ENCODE measurements at places on chromosomes 2 and 18.

DNA sequence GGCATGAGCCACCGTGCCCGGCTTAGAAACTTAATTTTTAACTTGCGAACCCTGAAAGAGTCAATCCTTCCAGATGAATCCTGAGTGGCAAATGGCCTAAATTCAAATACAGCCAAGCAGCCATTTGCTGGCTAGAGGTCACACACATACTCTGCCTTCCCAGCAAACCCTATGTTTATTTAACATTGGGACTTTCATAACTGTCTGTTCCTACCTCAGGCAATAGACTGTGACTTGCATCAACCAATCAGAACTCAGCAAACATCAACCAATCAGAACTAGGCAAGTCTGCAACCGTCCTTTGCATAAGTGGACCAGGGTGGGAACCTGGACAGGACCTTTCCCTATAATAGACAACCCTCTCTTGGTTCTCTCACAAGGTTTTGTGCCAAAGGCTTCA is 127.5 kb downstream of the DTNB start:
- no peak for DNase-seq

GRCh38 chr18:58990720-58991119 is 126.0 kb downstream of the ZNF532 start:
- no peak for DNase-seq

DNA sequence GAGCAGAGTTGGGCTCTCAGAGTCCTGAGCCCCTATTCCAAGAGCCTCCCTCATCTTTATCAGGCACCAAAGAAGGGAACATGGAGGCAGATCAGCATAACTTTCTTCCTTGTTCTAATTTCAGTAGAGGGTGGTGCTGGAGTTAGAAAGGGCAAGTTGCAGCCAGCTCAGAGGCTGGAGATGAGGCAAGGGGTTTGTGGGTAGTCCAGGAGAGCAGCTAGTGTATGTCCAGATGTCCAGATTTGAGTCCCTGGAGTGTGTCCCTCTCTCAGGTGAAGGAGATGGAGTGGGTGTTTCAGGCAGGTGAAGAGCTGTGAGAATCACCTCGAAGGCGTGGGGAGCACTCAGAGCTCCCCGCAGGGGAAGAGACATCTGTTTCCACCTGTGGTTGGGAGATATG is 478 bp upstream of the PRKAG3 start:
- DNase-seq: no peak

GRCh38 chr2:241774419-241775222 is 2.0 kb upstream of the GAL3ST2 start:
- DNase-seq: peak; percentile 17

DNA sequence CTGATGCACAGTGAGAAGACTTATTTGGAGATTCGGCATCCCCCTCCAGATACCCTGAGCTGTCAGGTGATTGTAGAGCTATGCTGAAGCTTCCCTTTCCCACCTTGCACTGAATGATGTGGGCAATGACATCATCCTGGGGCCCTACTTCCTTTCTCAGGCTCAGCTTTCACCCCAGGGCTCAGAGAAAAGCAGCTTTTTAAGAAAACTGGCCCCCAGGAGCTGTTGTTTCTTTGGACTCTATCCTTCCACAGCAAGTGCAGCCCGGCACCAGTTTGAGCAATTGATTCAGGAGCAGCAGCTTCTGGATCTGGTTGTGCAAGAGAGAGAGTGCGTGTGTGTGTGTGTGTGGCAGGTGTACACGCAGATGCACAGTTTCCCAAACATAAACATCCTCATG is 251.3 kb downstream of the ANAPC1 start:
- DNase-seq: no peak

DNA sequence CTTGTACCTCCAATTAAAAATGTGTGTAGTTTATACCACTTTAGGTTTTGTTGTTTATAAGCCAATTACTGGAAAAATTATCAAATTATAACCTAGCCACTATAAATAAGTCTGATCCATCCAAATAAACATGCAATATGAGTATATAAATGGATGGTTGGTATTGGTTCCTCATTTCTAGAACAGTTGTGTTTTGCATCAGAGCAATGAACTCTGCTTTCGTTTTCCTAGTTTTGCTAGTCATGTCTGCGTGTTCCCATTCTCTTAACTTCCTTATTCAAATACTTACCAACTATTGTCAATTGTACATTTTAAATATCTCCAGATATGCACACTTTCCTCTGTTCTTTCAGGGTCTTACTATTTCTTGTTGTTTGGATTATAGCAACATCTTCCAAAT is 641.7 kb downstream of the NR4A2 start:
- DNase-seq: no peak

GRCh38 chr2:200455958-200456421 is 53.9 kb downstream of the KCTD18 start:
- no peak for DNase-seq

GRCh38 chr2:240205348-240205747 is 64.9 kb upstream of the OTOS start:
- no peak for DNase-seq

DNA sequence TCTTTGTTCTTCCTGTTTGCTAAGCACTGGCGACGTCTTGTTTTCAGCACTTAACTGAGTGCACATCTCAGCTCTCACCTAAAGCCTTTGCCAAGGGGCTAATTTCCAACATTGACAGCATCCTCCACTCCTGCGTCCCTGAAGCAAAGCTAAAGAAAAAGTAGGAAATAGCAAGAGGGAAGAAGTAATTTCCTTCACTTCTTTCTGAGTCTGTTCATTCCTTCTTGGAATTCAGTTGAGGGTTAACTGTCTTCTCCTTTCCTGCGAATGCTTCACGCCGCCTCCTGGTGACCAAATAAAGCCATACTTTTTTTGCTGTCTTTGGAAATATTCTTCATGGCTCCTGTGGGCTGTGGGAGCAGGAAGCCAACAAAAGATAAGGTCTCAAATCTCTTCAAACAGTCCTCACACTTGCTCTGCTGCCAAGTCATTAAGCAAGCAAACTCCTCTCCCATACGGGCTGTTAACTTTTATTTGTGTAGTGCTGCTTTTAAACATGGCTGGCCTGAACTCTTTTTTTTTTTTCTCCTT is 100.9 kb downstream of the DPP10 start:
- no peak for DNase-seq

- no peak for DNase-seq
These were observed 174.5 kb downstream of the TNS1 start for GRCh38 chr2:217828336-217828735.

- DNase-seq: no peak
These were observed 37.9 kb upstream of the NARS1 start for GRCh38 chr18:57659460-57660102.

GRCh38 chr18:28176698-28176947 is 307 bp downstream of the CDH2 start:
- no peak for DNase-seq

DNA sequence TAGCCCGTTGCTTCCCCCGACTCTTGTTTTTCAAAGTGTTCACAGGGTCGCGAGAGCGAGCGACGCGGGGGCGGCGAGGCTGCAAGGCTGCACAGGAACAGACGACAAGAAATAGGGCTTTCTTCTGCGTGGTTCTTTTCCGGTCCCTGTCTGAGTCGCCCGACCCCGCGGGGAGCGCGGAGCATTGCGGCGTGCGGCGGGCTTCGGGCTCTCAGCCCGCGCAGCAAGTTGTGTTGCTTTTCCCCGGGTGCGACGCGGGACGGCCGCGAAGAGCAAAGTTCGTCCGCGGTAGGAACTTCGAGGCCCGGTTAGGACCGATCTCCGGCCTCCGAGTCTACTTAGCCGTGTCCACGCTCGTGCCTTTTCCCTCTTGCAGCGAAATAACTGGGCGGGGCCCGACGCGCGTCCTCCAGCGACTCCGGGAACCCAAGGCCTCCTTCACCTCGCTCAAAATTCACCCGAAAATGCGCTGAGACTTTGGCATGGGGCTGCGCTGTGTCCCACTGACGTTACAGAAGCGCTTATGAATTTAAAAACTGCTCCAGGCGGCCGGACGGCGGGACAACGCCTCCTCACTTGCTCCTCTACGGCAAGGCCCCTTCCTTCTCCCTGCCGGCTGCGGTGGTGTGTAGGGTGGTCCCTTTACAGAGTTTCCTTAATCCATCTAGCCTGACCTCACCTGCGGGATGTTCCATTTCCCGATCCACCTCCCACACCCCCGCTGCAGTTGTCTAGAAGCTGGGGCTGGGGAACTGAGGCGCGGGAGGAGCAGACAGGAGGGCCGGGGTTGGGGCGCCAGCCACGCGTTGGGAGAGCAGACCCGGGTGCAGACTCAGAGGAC is 1.5 kb upstream of the BCL2L11 start:
- DNase-seq: no peak

DNA sequence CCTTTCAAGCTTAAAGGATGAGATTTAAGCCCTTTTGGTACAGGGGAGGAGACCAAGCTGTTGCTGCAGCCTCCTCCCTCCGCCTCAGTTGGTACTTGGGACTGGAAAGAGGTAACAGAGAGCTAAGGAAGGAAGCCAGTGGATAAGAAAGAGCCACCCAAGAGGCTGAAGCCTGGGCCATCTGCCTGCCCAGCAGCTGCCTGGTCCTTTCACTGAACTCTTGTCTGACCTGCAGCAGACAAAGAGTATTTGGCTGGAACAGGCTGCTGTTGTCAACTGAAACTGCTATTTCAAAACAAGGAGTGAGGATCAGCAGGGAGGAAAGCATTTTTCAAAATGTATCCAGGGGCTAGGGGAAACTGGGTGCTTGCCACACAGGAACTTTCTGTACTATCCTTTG is 30.3 kb downstream of the TNS1 start:
- no peak for DNase-seq

DNA sequence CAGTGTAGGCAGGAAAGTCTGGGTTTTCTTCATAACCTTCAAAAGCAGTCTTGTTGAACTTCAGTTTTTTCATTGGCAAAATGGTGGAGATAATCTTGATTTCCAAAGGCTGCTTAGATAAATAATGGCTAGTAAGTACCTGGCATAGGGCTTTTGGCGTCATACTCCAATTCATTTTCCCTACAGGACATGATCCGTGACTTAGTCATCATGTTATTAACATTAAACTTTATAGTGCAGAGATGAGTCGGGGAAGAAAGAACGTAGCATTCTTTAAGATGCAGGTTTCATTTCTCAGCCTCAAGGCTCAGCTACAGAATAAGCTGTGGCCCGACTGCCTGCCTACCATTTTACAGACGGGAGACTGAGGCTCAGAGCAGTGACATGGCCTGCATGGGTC is 64.0 kb downstream of the RALBP1 start:
- peak; percentile 73 for DNase-seq

- no peak for DNase-seq
These were observed 29.0 kb downstream of the LINC00305 start for GRCh38 chr18:64119916-64120315.

- no peak for DNase-seq
These were observed 5.8 kb downstream of the ERMN start for GRCh38 chr2:157319795-157320194.

- no peak for DNase-seq
These were observed 80.5 kb upstream of the KCNH7 start for GRCh38 chr2:162919111-162919510.

GRCh38 chr18:77006305-77007175 is 126.0 kb downstream of the MBP start:
- no peak for DNase-seq

- no peak for DNase-seq
These were observed 50.6 kb upstream of the TMEFF2 start for GRCh38 chr2:192245329-192245728.

GRCh38 chr2:24400207-24400907 is 40.0 kb upstream of the ITSN2 start:
- no peak for DNase-seq

DNA sequence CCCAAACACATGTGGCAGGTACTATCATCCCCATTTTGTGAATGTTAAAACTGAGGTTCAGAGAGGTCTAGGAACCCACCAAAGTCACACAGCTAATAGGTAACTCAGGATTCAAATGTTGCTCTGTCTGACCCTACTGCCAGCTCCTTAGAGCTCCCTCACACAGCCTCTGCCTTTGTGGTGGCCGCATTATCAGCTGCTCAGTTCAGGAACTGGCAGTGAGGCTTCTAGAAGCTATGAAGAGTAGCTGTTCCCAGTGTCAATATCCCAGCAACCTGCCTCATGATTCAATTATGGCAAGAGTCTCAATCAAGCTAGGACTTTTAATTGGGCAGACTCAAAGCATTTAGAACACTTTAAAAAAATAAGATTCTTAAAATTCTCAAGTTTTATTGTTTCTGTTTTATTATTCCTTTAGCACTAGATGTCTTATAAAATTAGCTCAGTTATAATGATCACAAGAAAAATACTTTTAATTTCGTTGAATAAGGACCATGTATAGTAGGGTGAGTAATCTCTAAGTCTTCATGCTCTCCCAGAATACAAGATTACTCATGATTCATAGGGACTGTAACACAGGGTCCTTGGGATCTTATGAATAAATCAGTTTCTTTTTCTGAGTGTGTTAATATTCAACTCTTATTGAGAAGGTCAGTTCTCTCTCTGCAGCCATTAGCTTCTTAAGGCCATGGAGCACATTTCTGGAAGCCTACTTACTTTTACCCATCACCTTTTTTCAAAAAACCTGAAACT is 342.7 kb downstream of the RND3 start:
- no peak for DNase-seq

DNA sequence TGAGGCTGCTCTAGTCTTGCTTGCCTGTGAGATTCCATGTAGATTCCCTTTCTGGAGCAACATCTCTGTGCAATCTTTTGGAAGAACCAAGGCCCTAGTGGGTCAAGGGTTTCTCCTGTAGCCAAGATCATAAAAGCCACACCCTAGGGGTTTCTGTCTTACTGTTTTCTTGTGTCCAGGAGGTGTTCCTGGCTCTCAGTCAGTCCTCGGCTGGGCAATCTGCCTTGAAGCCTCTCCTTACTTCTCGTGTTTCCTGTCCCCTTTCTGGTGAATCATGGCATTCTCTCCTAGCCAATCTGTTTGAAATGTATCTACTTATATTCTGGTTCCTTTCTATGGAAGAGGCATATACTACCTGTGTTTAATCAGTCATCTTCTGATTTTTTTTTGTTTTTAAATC is 484.8 kb upstream of the UBE2E3 start:
- no peak for DNase-seq

GRCh38 chr2:188599140-188599539 is 307.5 kb downstream of the GULP1 start:
- DNase-seq: no peak

DNA sequence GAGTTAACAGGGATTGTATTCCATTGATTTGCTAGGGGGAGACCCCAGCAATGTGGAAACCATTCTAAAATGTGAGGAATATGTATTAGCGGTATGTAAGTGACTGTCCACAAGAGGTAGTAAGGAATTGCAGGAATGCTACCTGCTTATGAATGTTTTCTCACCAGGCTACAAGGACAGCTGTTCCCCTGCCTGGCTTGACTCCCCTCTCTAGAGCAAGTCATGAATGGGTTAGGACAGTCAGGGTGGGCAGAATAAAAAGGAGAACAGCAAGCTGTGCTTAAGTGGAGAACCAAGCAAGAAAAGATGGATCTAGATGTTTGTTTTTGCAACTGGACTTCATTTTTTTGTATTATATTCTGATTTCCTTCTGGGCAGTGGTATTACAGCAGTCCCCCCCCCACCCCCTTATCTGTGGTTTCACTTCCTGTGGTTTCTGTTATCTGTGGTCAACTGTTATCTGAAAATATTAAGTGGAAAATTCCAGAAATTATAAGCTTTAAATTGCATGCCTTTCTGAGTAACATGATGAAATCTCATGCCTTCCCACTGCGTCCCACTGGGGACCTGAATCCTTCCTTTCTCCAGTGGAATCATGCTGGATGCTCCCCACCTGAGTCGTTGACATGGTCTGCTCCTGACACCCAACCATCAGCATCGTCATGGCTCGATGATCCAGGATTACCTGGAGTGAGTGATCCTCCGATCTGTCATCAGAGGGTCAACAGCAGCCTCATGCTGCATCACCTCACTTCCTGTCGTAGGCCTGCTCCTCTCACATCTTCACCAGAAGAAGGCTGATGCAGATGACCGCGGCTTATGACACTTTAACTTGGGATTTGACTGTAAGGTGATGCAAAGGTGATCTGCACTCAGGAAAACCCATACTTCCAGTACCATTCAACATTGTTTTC is 52.2 kb downstream of the VAPA start:
- DNase-seq: no peak
